Islet precursor cell (in vitro differentiated cells): ENCODE measurements at places on chromosomes 5 and 9.

- no peak for DNase-seq
These were observed 477.1 kb upstream of the KIF2A start for GRCh38 chr5:61828856-61829255.

DNA sequence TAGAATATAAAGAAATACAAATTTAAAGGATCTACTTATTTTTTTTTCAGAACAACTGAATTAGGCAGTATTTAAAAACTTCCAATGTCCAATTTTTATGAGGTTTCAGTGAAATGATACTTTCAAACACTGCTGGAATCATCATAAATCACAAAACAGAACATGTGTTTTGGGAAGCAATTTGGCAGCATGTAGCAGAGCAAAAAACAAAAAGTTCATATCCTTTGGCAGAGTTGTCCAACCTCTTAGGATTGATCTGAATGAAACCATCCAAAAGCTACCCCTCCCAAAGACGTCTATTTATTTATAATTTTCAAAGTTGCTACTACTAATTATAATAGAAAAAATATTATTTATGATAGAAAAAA lies 192.4 kb upstream of the PUM3 start:
- no peak for DNase-seq

GRCh38 chr9:89738137-89738932 lies 133.5 kb downstream of the GADD45G start:
- DNase-seq = no peak

- DNase-seq = no peak
These were observed 60.5 kb downstream of the MAP1B start for GRCh38 chr5:72167804-72168203.

- no peak for DNase-seq
These were observed 26.8 kb downstream of the GRIA1 start for GRCh38 chr5:153517241-153517611.

GRCh38 chr5:10831419-10831818 lies 70.4 kb upstream of the DAP start:
- no peak for DNase-seq

DNA sequence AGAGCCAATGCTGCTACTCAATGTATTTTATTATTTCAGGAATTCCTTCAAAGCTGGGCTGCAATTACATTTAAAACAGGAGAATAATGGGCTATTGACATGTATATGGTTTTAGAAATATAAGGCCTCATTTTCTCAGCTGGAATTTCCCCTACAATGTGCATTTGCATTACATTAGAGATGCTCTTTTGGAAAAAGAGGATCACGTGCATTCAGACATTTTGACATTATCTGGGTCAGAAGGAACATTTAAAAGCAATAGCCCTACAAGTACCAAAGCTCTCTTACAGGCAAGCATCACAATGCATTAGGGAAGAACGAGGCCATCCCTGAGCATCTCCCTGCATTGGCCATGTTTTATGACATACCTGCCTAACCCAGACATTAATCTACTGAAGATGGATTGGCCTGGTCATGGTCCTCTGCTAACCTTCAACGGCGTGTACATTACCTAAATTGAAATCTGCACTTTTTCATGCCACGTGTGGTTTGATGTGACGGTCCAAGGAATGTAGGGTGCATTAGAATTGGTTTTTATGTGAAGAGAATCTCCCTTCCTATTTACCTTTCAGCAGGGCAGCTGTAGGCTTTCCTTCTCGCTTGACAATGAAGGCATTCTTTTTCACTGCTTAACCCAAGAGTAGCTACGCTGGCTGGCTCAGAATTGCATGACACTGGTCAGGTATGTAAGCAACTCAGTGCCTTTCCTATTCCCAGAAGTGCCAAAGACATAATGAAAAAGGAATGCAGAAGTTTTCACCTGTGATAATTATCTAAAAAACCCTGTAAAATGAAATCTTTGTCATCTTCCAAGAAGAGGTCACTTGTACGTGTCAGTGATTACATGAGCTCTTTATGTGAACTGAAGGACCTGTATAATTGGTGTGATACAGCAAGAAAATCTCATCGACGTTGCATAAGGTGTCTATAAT lies 212.3 kb upstream of the MPDZ start:
- peak; percentile 74 for DNase-seq

DNA sequence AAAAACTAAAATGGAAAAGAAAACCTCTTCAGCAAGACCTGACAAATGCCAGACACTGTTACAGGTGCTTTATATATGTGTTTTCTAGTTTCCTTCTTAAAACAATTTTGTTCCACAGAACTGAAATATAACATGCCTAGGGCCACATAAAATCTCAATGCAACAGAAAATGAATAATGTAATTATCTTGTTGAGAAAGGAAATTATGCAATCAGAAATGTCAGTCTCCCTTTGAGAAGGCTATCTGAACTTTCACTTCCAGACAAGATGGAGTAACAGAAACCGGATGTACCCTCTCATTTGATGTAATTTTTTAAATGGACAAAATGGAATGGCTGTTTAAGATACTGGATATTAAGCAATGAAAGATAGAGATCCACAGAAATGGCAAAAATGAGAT lies 79.2 kb downstream of the AGTPBP1 start:
- DNase-seq = no peak

- DNase-seq = no peak
These were observed 208.3 kb downstream of the ATP10B start for GRCh38 chr5:160643616-160644240.

DNA sequence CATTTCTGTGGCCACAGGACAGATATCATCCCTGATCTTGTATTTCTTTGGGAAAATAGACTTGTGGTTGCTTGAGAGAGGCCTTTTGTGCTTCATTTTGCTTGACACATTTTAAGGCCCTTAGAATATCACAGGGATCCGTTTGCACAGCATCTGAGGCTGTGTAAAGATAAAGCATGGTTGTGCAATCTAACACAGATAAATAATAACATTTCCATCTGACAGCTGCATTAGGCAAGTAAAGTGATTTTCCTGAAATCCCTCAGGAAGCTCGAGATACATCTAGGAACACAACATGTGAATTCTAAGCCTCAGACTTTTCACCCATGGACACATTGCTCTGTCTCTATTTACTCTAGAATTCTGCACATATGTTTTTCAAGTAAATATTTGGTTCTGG lies 212.8 kb upstream of the ADAMTSL1 start:
- no peak for DNase-seq
